HT-29 (cell line): ENCODE measurements at places on chromosomes 2 and 18.

DNA sequence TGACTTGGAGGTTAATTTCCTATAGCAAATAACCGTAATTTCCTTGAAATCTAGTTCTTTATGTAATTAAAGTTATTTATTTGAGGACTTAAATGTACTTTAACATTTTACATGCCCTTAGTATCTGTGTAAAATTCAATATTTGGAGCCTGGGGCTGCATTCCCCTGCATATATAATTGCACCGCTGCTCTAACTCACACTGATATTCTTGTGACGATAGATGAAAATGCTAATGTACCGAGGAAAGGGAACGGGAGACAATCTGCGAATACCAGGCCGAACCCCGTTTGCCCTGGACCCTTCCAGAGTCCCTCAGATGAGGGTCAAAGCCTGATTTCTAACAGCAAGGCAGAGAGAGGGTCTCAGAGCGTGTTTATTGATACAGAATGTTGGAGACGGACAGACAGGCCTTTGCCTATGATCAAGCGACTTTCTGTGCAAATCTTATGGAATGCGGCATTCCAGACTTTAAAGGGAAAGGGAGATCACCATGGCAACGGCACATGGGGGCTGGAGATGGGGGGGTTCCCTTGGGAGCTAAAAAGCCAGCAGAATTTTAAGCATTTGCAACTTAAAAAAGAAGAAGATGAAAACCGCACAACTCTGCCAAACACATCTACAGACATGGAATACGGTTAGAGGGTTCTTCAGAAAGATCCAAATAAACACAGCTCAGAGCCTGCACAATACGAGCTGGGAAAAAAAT lies 57.6 kb upstream of the TWIST2 start:
- DNase-seq: no peak

DNA sequence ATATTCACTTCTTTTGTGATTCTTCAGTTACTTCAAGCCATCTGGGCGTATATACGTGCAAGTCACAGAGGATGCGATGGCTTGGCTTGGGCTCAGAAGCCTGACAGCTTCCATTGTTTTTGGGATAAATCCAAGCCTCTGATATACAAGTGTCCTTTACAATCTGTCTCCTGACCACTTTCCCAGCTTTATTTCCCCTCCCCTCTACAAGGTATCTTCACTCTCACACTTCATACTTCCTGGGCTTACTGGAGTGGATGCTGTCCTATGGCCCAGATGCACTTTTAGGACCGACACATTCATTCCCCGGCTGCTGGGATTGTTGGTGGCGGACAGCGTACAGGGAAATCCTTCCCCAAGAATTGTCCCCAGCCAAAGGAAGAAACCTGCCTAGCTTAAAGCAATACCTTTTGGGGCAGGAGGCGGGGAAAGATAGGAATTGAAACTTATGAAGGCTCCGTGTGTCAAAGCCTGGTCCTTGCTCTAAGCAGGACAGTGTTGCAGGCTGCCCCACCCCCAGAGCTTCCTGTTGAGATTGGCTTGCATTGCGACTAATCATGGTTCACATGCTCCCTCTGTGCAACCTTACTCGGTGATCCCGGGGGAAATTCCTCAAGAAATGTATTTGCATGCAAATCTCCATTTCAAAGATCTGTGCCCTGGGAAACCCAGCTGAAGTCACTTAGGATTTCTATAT lies 802.9 kb upstream of the ID2 start:
- no peak for DNase-seq

DNA sequence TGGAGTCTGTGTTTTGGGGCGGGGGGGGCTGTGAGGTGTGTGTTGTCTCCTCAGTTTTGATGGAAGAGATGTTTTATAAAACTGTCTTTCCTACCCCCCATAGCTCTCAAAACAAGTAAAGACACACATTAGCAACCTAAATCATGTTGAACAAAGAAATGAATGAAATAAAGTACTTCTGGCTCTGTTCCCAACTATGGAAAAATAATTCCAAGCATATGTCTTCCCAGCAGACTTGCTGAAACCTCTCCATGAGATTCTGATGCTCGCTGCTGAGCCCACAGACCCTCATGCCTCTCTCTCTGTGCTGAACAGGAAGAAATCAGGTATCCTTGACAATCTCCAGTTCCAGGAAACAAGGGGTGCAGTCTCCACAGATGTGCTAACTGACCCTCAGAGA lies 226.7 kb upstream of the KLHL29 start:
- DNase-seq: no peak

DNA sequence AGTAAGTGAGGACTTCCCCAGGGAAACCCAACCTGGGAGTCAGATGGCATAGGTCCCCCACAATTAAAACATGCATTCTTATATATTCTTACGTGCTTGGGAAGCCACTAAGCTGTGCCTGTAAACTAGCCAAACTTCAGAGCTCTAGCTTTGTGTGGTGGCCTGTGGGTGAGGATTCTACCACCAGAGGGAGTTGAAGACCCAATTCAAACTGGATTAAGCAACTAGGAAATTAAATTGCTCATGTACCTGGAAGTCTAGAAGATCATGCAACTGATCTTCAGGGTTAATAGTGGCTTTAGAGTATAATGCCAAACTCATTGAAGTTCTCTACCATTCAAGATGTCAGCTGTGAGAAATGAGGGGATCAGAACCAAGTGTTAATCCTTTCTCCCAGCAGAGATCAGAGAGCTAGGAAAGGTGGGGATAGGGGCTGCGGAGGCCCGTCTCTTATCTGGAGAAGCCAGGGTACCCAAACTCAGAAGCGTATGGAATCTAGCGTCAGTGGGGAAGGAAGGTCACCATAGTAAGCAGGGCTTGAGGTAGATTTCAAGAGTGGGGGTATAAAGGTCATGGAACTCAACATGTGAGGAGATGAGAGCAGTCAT lies 53.2 kb upstream of the CCDC85A start:
- peak; percentile 60 for DNase-seq

DNA sequence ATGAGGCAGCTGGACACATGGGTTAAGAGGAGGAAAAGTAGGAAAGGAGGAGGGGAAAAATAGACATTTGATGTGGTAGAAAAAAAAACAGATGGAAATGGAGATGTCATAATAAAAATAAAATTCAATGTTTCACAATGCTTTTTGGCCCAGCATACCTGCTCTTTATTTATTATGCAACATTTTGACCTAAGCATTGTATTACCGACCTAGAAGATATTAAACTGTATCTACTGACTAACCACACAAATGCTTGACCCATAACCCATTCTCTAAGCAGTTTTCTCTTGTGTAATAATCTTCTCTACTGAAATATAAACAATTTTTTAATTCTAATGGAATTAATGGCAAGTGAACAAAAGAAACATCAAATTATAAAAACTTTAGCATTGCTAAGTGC lies 362.3 kb downstream of the FBXO15 start:
- no peak for DNase-seq
